Activated T-cell treated with anti-CD3 and anti-CD28 coated beads, Interleukin-2, amount 50 U/mL, for 72 hours (primary cell): ENCODE measurements at places on chromosomes 6 and 20.

GRCh38 chr6:67237277-67237676 lies 1397.8 kb upstream of the ADGRB3 start:
- DNase-seq, result no peak

DNA sequence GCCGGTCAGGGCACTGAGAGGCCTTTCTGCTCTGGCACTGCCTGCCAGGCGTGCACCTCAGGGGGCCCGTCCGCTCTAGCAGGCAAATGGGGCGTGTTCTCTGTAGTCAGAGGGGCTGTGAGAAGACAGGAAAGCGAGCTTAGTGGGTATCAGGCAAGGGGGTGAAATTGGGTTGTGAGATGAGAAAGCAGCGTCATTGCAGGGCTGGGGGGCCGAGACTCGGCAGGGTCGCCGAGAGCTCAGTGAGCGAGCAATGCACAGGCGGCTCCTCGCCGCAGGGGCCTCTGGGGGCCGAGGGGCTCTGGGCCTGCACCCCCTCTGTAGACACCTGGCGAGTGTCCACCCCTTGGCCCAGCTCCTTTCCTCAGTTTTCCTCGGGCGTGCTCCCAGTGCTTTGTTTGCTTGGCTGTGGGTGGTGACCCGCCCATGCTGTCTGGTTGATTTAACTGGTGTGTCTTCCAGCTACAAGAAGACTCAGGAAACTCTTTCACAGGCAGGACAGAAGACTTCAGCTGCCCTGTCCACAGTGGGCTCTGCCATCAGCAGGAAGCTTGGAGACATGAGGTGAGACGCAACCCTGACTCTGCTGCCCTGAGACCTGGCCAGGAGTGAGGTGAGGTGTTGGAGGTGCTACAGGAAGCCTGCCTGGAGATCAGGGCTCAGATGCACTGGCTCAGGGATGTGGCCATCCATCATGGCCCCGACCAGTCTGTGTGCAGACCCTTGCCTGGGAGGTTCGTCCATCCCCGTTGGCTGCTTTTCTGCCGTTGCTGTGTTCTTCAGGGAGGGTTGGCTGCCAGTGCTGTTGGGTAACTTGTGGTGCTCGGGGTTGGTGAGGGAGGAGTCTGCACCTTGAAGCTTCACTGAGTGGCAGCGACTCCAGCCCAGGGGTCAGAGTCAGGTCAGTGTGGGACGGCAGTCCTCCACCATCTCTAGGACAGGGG lies 12.4 kb upstream of the DNAJC5 start:
- no peak for DNase-seq

DNA sequence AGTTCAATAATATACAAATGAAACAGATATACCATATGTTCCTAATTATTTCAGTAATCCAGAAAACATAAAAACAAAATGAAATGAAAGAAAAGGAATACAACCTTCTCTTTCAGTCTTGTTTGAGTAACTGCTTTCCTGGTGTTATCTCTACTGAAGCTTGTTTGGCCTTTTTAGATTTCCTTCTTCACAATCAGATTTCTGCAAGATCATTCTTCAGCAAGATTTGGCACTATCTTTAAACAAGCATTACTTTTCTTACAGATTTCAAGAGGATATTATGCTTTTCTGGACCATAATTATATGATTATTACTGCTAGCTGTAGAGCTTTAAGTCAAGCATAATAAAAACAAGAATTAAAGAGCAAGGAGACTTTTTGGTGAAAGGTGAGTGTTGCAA lies 120.2 kb downstream of the MYB start:
- no peak for DNase-seq

DNA sequence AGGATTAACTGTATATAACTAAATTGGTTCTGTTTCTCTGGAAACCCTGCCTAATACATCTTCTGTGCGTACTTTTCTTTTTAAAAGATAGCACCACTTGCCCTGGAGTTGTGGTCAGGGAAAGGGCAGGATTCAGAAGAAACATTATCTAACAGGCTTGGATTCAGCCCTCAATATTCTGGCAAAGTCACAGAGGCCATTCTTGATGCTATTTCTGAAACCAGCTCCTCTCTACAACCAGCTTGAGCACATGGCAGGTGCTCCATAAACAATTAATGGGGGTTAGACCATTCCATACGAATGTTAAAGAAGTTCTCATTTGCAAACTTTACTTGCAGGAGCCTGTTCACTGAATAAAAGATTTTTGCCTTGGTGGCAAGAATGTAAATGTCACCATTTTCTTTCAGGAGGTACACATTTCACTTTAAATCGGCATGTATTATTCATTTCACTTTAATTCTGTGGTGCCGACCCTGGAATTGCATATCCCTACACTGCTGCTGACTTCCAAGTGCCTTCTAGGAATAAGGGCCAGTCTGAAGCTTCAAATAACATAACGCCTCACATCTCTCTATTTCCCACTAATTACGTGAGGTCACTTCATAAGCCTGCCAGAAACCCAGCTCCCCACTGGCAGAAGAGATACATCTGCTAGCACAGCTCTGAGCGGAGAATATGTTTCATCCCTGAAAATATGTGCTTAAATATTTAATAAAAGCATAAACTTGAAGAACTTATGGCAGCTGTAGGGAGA lies 248.7 kb downstream of the ADGRG6 start:
- DNase-seq, result no peak

DNA sequence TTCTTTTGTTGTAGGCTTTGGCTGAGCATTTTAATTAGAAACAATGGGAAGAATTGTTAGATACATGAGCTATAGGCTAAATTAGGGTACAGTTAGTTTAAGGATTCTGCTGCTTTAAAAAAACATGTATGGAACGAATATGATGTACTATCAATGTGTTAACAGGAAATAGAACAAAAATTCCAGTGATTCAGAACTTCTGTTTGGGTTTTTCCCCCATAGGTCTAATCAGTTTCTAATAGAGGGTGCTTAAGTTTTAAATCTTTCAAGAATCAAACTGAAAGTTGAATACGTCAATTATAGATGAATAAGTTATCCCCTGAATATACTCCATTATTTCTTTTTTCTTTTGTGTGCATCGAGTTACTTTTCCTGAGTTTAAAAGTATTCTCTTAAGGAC lies 1.9 kb downstream of the TAB2 start:
- DNase-seq, result no peak

- no peak for DNase-seq
Measured at GRCh38 chr20:58557733-58558342, 42.6 kb upstream of the APCDD1L start.

- DNase-seq, result peak; percentile 15
Measured at GRCh38 chr6:167211881-167212712, 54.3 kb upstream of the GPR31 start.
